ENCODE measurements at places on chromosomes 2 and 18.

DNA sequence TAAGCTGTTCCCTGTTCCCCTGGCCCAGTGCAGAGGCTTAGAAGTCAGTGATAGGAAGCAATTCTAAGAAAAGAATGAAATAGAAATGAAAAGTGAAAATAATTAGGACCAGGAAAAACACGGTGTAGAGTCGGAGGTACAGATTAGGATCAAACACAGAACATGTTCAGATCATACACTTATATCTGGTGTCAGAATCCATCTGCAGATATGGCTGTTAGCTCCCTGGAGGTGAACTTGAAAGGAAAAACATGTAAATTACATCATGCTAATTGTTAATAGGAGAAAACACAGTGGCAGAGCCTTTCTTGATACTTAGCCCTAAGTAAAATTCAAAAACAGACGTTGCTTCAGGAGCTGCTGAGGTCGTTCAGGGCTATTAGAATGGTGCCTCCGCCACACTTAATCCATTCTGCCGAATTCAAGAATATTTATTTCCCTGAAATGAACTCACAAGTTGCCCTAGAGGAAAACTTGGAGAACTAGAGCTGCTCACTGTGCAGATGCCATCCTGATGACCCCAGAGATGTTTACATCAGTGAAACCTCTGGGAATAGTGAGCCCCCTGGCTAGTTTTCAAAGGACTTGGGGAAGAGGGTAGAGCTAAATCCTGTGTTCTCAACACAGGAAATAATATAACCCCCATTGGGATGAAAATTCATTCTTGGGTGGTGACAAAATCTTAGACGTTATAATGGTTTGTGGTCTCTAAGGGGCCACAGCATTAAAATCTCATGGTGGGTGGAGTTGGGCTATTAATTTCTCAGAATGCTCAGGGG is 27.5 kb downstream of the LPIN1 start:
- DNase-seq = no peak

DNA sequence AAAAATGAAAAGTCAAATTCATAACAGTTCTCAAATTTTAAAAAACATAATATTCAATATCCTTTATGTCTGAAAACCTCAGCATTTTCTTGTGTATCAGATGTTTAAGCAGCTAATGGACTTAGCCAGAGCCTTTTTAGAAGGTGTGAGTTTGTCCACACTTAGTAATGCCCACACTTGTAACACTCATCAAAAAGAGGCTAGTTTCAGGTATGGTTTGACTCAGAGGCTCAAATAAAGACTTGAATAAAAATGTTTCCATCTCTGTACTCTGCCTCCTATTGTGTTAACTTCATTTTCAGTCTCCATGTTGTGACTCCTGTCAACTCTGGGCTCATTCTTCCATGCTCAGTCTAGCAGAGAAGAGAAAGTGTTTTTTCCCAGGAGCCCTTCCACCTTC is 311.6 kb downstream of the IRS1 start:
- DNase-seq = no peak

- DNase-seq = no peak
Observed at GRCh38 chr2:20970068-20970467, 73.8 kb downstream of the APOB start.

DNA sequence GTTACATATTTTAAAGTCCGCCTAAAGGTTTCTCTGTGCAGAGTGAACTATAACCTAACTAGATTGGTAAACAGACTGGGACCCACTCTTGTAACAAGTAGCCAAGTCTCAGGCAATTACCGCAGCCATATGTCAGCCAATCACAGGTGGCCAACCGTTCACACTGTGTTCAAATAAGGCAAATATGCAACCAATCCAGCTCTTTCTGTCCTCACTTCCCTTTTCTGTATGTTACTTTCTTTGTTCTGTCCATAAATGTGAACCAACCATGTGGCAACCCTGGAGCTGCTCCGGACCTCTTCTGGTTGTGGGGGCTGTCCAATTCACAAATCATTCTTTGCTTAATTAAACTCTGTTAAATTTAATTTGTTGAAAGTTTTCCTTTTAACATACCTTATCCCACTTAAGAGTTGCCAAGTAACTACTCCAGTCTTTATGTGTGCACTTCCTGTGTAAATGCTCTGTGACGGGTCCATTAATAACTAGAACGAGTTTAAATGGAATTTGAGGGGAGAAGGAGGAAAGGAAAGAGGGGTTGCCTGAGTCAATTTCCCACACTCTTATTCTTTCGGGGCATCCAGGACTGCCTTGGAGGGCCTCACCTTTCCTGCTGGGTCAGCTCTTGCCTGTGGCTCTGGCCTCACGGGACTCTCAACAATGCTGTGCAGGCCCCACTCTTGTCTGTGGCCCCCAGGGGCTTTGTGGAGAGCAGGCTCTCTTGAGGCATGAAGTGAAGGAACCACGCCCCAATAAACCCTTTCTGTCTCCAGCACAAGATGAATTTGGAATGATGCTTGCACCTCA is 6.6 kb upstream of the RPL37A start:
- DNase-seq = no peak

GRCh38 chr2:31980674-31981356 is 30.0 kb downstream of the MEMO1 start:
- DNase-seq = no peak

DNA sequence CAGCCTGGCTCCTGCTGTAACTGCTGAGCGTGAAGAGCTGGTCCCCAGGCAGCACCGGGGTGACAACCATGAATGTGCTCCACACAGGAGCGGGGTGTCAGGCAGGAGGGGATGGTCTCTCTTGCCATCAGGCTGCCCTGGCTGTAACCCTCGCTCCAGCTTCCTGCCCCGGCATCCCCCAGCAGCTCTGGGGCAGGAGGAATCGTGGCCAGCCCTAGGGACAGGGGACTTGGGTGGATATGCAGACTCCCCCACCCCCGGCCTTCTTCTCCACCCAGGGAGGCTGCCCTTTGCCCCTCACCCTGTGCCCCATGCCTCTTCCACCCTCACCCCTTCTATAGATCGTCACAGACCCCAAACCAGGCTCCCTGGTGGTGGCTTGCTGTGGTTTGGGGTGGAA is 69.4 kb upstream of the SMAD7 start:
- DNase-seq = no peak

DNA sequence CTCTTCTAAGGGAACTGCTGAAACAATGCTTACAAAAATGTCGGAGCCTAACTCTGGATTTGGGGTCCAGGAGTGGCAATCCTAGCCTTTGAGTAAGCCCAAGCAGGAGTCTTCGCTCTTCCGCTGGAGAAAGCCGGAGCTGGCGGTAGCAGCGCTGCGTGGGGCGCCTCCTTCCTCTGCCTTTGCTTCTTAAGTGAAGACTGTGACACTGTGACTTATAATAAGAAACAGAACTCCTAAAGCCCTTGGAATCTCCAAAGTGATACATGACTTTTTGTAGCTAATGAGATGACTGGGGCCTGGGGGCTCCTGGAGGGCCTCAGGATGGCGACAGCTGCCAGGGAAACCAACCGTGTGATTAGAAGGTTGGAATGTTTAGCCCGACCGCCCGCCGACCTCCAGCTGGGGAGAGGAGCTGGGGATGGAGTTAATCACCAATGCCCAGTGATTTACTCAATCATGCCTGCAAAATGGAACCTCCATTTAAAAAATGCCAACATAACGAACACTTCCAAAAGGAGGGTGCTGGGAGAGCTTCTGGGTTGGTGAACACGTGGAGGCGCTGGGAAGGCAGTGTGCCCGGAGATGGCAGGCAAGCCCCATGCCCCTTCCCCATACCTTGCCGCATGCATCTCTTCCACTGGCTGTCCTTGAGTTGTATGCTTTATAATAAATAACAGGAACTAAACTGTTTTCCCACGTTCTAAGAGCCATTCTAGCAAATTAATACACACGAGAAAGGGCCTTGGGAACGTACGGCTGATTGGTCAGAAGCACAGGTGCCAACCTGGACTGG is 29.0 kb upstream of the MAL start:
- no peak for DNase-seq

DNA sequence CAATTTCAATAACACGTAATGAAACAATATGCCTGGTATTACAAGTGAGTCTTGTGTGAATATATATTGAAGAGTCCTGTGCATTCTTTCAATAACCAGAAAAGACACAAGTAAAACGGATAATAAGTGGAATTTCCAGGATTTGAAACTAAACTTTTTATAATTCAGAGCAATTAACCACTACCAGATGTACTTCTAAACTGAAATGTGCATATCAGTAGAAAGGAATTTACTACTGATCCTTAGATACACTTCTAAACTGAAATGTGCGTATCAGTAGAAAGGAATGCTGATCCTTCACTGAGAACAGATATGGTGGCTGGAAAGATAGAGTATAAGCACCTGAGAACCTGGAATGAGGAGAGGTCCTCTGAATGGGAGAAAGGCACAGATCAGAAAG is 470.9 kb upstream of the SPHKAP start:
- no peak for DNase-seq

DNA sequence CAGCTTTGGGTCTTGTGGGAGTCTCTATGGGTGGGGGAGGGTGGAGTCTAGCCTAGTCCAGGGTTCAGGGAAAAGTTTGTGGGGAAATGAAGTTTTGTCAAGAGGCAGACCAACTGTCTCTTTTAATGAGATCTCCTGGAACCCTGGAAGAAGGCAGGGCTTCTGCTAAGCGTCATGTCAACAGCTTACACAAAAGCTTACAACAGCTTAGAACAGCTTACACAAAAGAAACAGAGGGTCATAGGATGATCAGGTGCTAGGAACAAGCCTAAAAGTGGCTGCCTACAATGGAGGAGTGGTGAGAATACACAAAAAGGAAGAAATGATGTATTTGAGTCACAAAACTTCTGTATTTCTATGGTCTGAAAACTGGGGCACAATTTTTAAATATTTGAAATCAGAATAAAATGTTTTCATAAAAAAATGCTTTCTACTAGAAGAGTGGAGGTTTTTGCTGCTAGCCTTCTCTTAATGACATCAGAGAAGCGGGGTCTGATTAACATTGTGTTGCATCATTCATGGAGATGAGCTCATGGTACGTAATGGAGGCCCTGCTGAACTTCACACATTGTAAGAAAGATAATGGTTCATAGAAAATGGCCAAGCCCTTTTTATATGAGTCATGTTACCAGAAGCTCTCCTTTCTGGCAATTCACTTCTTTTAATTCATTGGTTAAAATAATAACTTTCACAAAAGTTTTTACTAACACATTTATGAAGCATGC is 351.0 kb downstream of the PIK3C3 start:
- no peak for DNase-seq

DNA sequence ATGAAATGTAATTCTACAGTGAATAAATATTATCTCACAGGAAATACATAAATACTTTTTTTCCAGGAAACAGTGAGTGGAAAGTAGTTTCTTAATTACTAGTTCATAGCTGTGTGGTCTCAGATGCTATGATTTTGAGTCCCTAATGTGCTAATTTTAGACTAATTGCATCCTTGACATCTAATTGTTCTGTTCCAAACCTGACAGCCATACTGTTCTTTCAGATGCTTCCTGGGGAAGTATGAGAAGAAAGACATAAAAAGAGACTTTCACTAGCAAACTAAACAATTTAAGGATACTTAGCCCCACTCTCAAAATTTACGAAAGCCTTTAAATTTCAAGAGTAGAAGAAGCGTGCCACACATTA is 350.9 kb upstream of the CDH20 start:
- DNase-seq = no peak

- no peak for DNase-seq
Observed at GRCh38 chr2:235160281-235160810, 208.5 kb downstream of the SH3BP4 start.

GRCh38 chr2:217289177-217289906 is 429.5 kb upstream of the TNP1 start:
- no peak for DNase-seq
